ENCODE measurements at places on chromosomes 1 and 21.
A peak's percentile ranks its signal among the peaks of the same experiment; 100 is the strongest.

DNA sequence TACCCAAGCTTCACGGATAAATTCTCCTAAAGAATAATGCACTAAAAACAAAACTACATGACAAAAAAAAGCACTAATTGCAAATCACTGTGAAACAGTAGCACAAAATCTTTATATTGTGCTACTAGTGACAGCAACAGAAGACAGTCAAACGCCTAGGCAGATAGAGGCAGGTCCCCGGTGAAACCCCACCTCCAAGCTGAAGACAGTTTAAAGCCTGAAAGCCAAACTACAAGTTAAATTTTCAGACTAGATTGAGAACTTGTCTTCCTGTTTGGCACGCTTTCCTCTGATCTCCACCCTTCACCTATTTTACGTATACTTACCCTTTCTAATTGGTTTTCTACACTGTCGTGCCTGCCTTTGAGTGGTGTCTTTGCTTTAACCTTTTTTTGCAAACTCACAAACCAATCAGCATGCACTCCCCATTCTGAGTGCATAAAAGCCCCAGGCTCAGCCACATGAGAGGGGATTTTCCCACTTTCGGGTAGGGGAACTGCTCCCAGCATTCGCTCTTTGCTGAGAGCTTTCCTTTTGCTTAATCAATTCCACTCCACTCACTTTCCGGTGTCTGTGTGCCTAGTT, 3.6 kb upstream of the BACH1 start:
- no peak for DNase-seq

- no peak for DNase-seq
Observed at GRCh38 chr1:47477595-47478080, 39.8 kb downstream of the FOXD2 start.

GRCh38 chr1:202161151-202162046, 997 bp upstream of the PTPN7 start:
- DNase-seq = no peak

DNA sequence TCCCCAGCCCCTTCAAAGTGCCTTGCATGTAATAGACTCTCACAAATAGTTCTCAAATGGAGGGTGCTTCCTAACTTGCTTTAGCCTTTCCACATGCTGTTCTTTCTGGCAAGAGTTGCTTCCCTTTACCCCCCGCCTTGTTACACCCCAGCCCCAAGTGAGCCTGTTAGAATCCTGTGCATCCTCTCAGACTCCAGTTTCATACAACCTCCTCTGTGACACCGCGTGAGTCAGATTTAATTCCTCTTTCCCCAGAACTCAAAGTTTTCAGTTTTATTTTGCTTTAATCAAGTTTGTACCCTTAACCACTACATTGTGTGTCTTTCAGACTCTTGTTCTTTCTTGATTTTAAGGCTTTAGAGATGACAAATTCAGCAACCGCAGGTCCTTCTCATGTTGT, 234.5 kb upstream of the HOOK1 start:
- DNase-seq = no peak

DNA sequence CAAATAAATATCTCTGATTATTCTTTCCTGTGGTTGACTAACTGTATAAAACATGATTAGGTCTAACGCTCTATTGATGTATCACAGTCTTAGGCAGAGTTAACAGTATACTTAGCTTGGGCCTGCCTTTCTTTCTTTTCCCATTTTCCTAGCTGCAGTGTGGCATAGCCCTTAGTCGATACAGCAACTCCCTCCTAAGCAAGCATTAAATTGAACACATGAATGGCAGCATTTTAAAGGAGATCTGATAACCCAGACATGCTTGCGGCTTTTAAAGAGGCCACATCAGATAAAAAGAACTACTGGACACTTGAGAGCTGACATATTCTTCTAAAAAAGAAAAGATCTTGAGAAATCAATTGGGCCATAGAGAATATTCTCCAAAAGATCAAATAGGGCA, 312.0 kb upstream of the TMPRSS15 start:
- no peak for DNase-seq

- DNase-seq = no peak
Observed at GRCh38 chr21:44029460-44030087, 17.5 kb downstream of the TRAPPC10 start.

DNA sequence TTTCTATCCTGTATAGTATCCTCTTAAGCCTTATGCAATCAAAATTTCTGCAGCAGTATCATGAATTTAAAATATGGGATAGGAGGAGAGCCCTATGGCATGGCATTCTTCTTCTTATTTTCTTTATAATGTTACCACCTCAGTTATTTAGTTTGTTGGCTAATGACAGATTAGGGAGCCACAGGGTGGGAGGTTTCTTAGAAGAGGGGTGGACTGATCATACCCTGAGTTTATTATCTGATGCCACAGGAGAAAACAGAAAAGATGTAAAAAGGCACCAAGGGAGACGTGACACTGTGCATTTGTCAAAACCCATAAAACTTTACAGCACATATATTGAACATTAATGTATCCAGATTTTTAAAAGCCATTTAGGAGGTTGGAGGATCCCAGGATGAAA, 66.9 kb downstream of the LRRC8D start:
- no peak for DNase-seq

DNA sequence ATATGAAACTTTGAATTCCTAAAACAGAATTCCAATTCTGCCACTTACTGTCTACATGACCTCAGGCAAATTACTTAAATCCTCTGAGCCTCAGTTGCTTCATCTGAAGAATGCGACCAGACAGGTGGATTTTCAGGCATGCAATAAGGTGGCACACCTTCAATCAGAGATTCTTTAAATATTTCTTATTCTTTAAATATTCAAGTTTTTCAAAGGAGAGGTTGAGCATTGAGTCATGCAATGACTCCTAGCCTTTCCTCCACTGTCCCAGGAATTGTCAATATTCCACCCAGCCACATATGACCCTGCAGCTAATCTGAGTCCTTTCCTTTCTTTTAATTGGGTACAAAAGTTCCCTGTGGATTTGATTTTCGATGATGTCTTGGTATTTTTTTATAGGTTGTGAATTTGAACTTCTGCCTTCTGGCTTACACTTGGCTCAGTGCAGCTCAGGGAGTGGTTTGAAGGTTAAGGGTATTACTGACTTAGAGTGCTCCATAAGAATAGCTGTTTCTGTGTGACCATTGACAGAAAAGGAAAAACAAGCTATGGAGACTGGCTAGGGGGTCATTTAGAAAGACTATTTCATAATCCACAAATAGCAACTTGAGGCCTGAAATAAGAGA, 52.2 kb upstream of the PRDX6 start:
- DNase-seq = no peak

DNA sequence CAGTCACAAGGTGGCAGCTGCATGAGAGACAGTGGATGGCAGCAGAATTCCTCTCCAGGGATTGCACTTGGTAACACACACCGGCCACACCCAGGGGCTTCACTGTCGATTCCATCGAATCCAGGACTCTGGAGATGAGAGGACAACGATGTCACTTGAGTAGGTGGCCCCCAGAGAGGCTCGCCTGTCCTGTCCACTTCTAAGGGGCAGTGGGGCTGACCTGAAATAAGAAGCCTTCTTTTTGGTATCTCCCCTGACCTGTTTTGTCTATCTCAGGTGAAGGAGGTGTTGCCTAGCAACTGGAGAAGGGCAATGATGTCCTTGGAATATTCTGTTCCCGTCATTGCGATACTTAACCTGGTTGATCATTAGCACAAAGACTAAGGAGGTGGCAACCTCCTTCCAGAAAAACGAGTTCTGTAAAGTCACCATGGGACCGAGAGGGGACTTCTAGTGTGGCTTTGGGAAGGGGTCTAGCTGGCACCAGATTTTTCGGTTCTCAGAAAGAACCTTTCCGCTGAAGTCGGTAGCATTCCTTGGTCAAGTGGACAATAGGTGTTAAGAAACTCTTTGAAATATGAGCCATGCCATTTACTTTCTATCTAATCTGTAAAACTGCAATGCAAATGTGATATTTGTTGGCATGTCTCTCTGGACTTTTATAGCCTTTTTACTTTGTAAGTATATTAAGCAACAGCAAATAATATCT, 85.2 kb upstream of the TMPRSS2 start:
- peak; percentile 51 for DNase-seq

GRCh38 chr1:198681831-198682759, 43.3 kb downstream of the PTPRC start:
- DNase-seq = peak; percentile 78

- DNase-seq = no peak
Observed at GRCh38 chr1:53604291-53604919, 134.6 kb downstream of the GLIS1 start.

GRCh38 chr1:11948822-11949458, 14.4 kb downstream of the PLOD1 start:
- no peak for DNase-seq

- peak; percentile 7 for DNase-seq
Observed at GRCh38 chr1:157542676-157543075, 9.6 kb downstream of the FCRL5 start.

GRCh38 chr1:80211691-80212380, 1205.3 kb upstream of the ADGRL4 start:
- DNase-seq = no peak

GRCh38 chr21:29007810-29008209, 11.3 kb downstream of the RWDD2B start:
- DNase-seq = no peak

DNA sequence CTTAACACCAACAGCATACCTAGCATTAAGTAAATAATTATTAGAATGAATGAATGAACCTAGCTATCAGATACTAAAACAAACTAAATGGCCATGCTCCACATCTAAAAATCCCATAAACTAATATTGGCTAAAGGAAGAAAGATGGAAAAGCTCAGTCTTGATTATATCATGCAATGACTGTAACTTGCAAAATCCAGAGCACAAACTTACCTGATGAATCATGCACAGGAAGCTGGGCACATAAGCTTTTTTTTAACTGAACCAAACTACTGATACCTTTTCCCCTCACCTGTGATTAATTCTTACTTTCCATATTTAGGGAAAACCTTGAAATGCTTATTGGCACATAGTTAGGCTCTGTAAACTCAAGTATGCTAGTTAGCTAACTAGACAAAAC, 70.2 kb downstream of the KIF14 start:
- no peak for DNase-seq
